ENCODE measurements at places on chromosomes 7 and 10.

GRCh38 chr7:81447351-81447952 is 322.4 kb downstream of the HGF start:
- DNase-seq, result no peak

DNA sequence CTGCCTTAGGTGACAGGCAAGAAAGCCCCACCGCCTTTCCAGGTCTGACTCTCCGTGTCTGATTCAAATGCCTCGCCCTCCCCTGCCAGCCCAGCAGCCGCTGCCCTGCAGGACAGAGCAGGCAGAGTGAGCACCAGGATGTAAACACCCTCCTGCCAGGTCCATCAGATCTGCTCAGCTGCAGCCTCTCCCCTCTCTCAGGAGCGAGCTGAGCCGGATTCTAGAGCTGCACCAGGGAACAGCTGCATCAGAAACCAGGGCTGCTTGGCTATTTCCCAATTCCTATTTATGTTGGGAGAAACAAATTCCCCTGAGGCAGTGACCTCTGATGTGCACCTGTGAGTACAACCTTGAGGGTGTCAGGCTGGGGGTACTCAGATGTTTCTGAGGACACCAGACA is 121.5 kb upstream of the ZMIZ1 start:
- DNase-seq, result no peak

DNA sequence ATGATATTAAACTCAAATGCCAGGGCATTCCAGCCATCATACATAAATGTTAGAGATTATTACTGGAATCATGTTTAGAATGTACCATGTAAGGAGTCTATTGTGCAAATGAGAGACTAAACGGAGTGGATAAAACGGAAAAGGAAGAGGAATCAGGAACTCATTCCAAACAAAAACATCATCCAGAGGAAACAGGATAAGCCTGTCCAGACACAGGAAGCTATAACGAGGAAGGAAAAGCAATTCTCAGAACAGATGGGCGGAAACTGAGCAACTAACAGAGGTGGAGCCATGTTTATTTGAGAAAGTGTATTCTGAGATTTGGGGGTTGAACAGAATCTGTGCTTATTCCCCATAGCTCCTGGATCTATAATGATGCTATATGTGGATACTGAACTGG is 52.3 kb upstream of the TRIM24 start:
- no peak for DNase-seq

DNA sequence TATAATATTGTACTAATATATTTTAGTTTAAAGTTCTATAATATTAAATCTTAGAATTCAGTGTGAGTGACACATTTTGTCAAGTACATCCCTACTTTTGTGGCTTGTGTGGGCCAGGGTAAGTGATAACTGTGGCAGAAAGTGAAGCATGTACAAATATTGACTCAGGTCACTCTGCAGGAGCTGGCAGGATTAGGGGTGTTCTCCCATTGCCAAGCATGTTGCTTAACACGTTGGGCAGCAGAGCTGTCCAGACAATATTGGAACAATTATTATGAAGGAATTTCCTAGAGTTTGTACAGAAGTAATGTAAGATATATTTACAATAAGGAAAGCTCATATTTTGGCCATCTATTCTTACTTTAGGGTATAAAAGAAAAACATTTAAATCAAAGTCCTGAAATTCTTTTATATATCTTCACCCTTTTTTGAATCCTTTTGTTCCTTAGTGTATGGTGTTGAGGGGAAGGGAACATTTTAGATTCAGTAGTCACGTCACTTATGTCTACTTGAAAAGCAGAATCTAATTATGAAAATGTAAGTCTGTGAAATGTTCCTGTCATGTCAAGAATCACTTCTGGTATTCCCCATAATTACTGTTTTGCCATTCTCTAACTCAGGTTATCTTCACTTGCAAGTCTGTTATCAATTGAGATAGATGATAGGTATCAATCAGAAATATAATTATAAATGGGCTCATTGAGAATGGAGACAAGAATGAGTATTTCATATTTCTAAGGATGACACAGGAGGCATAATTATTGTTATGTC is 4.0 kb downstream of the HDAC9 start:
- no peak for DNase-seq

GRCh38 chr7:100219271-100219737 is 445 bp upstream of the PVRIG start:
- DNase-seq, result no peak

GRCh38 chr7:45564485-45564884 is 9.7 kb upstream of the ADCY1 start:
- DNase-seq, result no peak

- no peak for DNase-seq
Observed at GRCh38 chr7:2542011-2542915, 13.1 kb downstream of the BRAT1 start.

DNA sequence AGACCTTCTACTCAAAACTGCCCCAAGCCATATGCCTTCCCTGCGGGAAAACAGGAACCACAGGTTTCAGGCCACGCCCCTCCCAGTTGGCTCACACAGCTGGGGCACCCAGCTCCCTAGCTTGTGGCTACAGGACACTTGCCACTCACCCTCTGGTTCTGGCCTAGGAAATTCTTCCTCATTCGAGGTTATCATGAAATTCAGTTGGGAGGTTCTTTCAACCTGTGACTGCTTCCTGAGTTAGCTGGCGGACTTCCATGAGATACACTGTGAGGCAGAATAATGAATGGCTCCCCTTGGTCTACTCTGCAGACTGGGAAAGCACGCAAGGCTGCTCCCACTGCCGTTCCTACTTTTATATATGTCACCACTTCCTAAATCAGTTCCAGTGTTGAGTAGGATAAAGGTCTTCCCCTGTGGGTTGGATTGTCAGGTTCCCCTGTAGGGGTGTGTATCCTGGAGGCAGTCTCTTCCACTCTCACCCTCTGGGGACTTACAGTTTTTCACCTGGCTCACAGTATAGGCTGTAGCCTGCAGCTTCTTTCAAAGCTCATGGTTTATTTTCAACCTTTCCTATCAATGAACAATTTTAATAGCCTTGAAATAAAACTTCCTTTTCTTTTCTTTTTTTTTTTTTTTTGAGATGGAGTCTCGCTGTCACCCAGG is 37.0 kb downstream of the GPR22 start:
- DNase-seq, result no peak

DNA sequence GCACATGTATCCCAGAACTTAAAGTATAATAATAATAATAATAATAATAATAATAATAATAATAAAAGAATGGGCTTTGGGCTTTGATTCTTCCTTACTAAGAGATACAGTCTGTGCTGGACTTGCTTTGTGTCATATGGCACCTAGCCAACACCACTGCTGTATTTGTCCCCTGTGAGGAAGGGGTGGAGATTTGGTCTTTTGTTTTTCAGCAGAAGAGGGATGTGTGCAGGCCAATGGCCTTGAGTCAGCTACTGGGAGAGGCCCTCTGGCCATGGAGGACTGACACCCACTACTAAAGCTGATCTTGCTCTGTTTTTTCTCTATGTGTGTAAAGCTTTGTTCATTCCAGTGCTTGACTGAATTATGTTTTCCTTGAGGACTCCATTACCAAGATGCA is 573.0 kb upstream of the PCDH15 start:
- DNase-seq, result no peak

DNA sequence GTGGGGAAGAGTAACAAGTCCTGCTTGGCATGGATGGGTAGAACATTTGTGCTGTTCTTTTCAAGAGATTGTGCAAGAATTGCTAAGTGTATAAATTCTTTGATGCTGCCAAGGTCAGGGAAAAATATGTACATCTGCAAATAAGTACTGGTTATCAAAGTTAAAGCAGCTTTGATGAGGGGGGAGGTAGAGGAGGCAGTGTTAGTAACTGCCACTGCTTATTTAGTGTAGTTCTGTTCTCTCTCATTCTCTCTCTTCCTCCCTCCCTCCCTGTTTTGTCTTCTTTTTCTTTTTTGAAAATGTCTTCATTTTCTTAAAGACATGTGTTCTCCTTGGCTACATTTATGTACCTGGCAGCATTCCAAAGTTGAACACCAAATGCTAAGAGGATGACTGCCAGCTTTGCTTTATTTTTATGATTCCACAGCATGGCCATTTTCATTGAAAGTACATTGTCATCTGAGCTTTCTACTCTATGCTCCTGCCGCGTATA is 18.6 kb downstream of the CACNB2 start:
- DNase-seq, result no peak

- DNase-seq, result no peak
Observed at GRCh38 chr10:22557321-22557720, 157.1 kb downstream of the PIP4K2A start.

DNA sequence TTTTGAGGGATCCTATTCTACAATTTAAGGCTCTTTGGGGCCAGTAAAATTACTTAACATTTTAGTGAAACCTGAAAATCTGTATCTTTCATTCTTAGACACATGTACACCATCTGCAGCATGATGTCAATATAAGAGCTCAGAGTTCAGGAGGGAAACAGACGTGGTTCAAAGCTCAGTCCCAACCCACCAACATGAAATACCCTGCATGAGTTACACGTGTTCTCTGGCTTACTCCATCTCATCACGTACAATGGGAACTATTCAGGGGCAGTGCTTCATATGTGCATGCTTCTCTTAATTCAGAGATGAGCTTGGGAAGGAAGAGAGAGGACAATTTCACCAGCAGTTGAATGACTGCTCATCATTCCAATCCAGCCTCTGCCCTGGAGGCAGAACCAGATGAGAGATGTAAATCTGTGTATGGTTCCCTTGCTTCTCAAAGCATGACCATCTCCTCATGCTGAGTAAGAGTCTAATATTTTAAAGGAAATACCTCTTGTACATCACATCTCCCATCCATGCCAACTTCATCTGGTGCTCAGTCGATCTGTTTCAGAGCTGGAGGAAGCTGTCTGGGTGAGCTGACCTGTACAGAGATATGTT is 29.0 kb upstream of the ADAM12 start:
- no peak for DNase-seq

DNA sequence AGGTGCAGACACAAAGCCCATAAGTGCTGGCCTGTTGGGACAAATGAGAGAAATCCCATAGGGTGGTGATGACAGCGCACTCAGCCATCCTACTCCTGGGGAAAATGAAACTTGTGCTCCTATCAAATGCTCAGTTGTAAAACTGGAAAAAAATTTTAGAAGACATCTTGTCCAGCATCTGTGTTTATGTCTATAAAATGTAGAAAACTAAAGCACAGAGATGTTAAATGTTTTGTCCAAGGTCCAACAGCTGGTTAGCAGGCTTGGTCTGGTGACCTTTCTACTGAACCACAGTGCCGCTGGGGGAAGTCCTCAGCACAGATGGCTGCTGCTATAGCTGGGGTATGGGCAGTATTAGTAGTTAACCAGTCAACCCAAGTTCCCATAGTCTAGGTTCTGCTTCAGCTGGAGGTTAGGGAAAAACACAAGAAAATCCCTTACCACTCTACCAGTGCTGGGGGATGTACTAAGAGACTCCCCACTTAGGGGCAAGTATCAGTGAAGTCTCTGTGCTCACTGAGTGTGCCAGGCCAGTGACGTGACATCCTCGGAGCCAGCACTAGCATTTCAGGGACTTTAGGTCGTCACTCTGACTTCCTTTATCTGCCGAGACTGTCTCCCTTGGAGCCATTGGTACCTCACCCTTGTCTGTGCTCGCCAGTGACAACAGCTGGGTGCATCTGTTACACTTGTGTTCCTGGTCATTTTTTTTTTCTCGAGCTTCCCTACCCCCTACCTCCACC is 1.9 kb downstream of the TSPAN33 start:
- no peak for DNase-seq

GRCh38 chr10:68364101-68364886 is 31.6 kb upstream of the PBLD start:
- DNase-seq, result no peak

DNA sequence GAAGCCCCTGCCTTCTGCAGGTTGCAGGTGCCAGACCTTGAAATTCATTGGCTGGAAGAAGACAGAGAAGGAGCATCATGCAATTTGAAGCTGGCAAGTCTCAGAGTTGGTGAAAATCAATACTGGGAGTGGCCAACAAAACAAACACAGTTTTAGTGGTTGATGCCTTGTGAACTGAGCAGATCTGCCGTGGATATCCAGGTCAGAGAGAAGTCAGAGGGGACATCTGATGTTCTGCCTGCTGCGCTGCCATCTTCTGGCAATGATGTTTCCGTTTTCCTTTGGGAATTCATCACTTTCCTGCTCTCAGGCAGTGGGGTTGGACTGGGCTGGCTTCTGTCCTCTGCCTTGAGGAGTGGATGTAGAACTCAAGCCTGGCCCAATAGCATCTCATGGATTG is 132.0 kb downstream of the RPS24 start:
- DNase-seq, result no peak

Data from CD4-positive, alpha-beta T cell (primary cell).